Cerebellum (tissue), 4 donors: ENCODE measurements at places on chromosomes 7 and 10. TPM values are rescaled to one million over a fixed set of nuclear protein-coding genes. Genes with fewer than 3 reads are reported as not detected.

The STEAP4 gene
- total RNA-seq, result 0.27 TPM

GRCh38 chr7:79341902-79342301, 111.6 kb downstream of the MAGI2 start:
- DNase-seq, result no peak

- no peak for DNase-seq
These were observed 143.9 kb downstream of the WDR37 start for GRCh38 chr10:1199897-1200721.

GRCh38 chr10:132636358-132636757, 98.8 kb downstream of the INPP5A start:
- no peak for DNase-seq

GRCh38 chr7:151330661-151331060, 11.0 kb upstream of the NUB1 start:
- DNase-seq, result no peak

The FAM25A gene
- total RNA-seq, result not detected

The OR2A1 gene
- not detected for total RNA-seq

The ACSM6 gene
- not detected for total RNA-seq

The PLAC9 gene
- total RNA-seq, result 6.3 TPM

DNA sequence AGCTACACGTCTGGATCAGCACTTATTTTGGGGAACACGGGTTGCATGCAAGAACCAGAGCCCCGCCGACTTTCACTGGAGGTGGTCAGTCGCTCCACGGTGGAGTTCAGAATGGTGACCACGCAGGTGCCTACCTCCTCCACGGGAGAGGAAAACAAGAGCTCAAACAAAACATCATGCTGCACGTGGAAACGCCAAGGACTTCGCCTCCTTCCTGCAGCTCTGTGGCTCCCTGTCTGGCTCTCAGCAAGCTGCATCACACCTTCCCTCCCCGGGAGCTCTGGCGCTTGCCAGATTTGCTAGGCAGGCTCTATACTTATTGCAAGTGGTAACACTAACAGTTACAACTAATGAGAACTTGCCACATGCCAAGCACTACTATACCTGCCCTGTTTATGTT, 26.0 kb downstream of the GSDME start:
- DNase-seq, result no peak

DNA sequence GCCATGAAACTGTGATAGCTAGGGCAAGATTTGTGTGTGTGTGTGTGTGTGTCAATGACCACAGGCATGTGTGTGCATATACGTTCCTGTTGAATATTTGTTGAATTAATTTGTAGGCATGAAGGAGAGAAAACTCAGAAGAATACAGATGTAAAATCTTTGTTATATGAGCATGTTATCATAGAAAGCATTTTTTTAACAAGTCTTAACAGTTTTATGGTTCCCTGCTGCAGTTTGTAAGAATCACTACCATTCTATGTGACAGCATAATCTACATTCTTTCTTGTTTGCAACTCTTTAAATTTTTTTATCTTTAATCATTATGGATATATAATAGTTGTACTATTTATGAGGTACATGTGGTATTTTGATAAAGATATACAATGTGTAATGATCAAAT, 130.3 kb downstream of the CD36 start:
- no peak for DNase-seq

- no peak for DNase-seq
These were observed 237.8 kb upstream of the ZMIZ1 start for GRCh38 chr10:78830976-78831375.

GRCh38 chr10:59654007-59654406, 55.6 kb downstream of the SLC16A9 start:
- no peak for DNase-seq

DNA sequence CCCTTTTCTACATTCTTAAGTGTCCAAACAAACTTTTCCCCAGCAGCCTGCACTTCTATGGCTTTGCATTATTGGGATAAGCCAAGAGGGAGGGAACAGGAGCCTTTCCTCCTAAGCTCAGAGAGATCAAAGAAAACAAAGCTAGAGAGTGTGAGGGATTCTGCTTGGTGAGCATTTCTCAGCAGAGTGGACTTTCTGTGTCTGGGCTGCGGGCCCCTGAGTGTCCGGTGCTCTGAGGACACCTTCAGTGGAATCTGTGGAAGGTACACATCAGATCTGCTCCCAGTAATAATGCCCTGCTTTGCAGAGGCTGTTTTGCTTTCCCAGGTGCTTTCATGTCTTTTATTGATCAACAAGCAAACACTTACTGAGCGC, 50.2 kb downstream of the KCNMA1 start:
- DNase-seq, result no peak

The PVRIG gene
- total RNA-seq, result not detected

GRCh38 chr7:30057741-30058140, 29.5 kb downstream of the PLEKHA8 start:
- no peak for DNase-seq

The HMX2 gene
- not detected for total RNA-seq

DNA sequence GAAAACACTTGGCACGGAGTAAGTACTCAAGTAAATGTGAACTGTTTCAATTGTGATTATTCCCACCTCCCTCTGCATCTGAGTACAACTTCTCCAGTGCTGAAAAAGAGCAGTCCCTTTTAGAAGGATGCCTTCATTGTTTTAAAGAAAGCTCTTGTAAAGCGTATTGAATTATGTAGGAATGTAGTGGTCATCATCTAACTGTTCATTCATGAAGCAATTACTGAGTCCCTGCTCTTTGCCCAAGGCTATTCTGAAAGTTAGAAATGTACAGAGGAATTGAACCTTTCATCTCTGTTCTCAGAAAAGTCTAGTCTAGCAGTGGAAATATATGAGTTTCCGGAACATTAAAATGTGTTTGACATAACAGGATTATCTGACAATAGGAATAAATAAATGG, 127.8 kb downstream of the CACNB2 start:
- DNase-seq, result no peak

GRCh38 chr10:123669886-123670285, 3.7 kb downstream of the GPR26 start:
- no peak for DNase-seq

The CALML5 gene
- not detected for total RNA-seq

DNA sequence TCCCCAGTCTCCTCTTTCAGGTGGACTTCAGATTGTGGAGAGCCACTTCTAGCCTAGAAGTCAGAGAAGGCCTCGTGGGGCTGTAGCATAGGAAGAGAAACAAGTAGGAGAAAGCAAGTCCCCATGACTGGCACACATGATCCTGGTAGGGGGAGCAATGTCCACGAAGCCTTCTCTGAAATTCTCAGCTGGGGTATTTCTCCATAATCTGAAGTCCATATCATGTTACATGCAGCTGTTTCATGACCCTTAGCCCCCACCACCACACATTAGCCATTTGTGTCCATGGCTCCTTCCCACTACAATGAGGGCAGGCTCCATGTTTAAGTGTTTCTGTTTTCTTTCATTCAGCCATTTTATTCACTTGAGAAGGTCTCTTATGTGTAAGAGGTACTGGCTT, 43.2 kb downstream of the LAMB4 start:
- DNase-seq, result no peak

GRCh38 chr7:93547716-93548115, 26.8 kb downstream of the CALCR start:
- no peak for DNase-seq

- no peak for DNase-seq
These were observed 168.8 kb downstream of the TCERG1L start for GRCh38 chr10:131142517-131143380.

DNA sequence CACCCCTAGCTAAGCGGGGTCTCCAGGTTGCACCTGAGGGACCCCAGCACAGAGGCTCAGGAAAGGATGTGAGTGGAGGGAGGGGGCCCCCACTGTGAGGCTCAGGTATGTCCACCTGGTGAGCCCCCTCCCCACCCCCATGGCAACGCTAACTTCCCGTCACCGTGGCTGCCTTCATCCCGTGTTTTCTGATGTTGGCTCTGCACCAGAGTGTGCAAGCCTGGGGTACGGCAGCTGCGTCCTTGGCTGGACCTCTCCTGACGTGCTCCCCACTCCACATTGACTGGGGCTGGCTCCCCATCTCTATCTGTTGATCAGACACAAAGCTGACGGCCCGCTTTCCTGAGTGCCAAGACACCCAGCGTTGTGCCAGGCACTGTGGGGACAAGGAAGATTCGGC, 136.7 kb downstream of the ACTR3B start:
- DNase-seq, result no peak

DNA sequence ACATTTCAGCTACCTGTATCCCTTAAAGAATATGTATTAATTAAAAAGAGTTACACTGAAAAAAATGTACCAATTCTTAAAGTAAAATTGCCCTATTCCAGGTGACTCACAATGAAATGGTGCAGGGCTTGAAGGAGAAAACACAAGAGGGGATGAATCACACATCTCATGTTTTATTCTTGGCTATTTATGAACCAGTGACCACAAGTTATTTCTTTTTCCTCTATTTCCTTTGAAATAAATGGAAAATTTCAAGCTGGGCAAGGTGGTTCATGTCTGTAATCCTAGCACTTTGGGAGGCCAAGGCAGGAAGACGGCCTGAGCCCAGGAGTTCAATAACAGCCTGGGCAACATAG, 106.8 kb downstream of the UBE2H start:
- DNase-seq, result no peak

DNA sequence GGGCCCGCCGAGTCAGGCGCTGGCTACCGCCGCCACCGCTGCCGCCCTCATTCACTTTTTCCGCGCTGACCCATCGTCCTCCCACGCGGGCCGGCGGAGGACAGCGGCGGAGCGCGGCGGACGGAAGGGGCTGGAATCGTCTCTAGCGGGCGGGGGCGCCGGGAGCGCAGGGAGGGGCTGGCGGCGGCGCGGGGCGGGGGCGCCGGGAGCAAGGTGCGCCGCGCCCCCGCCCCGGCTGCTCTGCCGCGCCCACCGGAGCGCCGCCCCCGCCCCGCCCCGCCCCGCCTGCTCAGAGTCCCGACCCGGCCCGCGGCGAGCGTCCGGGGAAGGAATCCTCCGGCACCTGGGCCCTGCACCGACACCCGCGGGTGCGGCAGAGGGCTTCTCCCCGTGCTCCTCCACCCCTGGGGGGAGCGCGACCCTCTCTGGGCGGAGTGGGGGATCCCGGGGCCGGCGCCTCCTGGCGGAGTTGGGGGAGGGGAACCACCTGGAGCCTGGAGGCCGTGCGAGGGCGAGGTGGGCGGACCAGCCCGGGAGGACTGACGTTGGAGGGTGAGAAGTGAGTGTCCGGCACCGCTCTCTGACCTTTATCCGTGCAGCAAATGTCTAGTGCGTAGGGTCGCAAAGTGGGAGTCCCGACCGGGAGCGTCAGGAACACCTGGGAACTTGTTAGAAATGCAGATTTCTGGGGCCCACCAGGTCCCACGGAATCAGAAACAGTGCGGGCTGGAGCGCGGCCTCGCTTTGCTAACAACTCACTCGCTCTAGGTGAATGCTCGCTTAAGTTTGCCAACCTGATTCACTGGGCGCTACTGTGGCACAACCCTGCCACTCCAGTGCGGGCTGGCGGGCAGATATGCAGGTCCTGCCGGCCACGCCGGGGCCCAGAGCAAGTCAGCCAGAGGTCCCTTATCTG, at the start of gene COBL:
TSS of gene COBL (minus strand) at position 144 of the 916 bp plus-strand sequence. CDS start 176 bp downstream, outside the sequence.
- peak; percentile 56 for DNase-seq

DNA sequence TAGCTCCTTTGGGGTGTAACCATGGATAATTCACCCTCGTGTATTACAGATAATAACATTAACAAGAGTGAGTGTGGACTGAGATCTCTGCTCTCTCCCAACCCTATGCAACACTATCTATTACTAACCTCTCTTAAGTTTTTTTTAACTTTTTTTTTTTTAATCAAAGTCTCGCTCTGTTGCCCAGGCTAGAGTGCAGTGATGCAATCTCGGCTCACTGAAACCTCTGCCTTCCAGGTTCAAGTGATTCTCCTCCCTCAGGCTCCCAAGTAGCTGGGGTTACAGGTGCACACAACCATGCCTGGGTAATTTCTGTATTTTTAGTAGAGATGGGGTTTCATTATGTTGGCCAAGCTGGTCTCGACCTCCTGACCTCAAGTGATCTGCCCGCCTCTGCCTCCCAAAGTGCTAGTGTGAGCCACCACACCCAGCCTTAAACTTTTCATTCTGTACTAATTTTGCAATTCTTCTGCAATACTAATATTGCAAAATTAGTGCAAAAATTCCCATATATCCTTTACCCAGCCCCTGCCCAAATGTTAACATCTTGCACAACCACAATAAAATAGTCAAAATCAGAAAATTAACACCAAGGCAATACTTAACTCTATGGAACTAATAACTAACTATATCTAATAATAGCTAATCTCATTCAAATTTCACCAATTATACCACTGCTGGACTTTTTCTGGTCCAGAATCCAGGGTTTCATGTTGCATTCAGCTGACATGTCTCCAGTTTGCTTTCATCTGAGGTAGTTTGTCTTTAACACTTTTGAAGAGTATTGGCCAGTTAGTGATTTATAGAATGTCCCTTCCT, 66.5 kb upstream of the TCF7L2 start:
- no peak for DNase-seq

DNA sequence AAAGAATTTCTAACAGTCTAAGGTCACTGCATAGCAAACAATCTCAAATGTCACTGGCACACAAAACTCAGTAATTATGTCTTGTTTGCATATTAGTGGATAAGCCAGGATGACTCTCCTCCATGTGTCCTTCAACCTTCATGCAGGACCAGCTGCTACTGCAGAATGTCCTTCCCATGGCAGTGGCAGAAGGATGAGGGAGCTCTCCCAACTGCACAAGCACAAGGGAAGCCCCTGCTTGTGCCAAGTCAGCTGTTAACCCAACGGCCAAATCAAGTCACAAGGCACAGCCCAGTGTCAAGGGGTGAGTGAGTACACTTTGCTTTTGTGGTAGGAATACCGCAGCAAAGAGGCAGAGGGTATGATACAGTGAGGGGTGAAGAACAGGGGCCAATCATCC, 59.3 kb upstream of the VWC2 start:
- DNase-seq, result no peak

DNA sequence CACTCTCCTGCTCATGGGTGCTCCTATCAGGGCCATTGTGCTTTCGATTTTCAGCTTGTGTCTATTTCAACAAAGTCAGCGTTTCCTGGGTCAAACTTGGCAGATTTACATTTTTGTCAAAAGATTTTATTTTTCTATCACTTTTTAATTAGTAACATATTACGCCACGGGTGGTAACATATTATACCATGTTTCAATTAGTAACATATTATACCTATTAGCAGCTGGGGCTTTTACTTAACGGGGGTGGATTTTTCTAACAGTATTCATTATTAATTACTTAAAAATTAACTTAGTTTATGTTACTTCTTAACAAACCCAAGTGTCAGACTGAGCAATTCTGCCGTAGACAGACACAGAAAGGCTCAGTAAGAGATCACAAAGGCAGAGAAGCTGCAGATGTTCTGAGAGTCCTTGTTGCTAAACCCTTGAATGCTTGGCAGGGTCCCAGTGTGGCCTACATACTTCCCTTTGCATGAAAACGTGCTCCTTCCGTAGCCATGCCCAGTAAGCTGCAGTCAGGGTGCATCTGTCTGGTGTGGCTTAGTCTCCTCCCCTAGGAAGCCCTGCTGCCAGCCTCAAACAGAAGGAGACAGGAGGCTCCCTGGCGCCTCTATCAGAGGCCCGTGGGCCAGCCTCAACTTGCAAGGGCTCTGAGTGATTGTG, 263.1 kb upstream of the CXCL12 start:
- DNase-seq, result no peak

The LRRC4 gene
- total RNA-seq, result 21.4 TPM
